ENCODE measurements at places on chromosomes 11 and 22. TPM values are rescaled to one million over a fixed set of nuclear protein-coding genes. Genes with fewer than 3 reads are reported as not detected.

KCNQ1 gene
- 39.6 TPM for total RNA-seq

SHANK3 gene
- 18.2 TPM for total RNA-seq

NCR3LG1 gene
- 1.6 TPM for total RNA-seq

DNA sequence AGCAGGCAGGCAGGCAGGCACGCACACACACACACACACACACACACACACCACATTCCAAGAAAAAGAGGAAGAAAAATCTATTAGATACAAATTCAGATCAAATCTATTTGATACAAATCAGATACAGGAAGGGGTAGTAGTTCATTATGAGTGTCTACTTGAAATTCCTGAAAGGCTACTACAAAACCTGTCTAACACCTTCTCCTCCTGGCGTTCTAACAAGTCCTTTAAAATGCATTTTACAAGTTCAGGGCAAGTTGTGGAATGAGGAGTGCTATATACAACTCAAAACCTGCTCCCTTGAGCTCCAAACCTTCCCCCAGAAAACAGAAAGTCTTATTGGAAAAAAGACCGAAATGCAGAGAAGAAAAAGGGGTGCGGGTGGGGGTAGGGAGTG lies 476 bp downstream of the ARHGAP32 start:
- H3K4me1 ChIP-seq, result no peaks in the 10 kb centered on the region
- no peak for DNase-seq
- no peaks in the 10 kb centered on the region for H3K27me3 ChIP-seq

DNA sequence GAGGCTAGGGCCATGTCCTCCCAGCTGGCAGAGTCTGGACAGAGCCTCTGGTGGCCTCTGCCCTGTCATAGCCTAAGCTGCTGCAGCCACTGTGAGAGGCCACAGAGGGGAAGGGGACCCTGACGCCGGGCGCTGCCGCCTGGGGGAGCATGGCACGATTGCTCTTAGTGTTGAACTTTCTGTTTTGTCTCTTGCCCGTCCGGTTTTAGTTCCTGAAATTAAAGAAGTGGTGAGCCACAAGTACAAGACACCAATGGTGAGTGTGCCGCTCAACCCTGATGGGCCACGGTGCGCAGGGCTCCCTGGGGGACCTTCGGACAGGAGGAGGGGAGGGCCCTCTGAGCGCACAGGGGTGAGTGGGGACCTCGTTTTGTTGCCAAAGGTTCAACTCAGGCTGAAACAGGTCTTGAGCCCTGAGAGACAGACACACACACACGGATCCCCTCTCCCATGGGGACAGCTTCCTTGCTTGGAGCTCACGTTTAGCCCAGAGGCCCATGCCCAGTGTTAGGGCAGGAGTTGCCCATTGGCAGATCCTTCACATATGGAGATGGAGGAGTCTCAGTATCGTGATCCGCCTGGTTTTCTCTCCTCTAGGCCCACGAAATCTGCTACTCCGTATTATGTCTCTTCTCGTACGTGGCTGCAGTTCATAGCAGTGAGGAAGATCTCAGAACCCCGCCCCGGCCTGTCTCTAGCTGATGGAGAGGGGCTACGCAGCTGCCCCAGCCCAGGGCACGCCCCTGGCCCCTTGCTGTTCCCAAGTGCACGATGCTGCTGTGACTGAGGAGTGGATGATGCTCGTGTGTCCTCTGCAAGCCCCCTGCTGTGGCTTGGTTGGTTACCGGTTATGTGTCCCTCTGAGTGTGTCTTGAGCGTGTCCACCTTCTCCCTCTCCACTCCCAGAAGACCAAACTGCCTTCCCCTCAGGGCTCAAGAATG lies 23.8 kb downstream of the MYBPC3 start:
- peak; percentile 35 for DNase-seq
- H3K36me3 ChIP-seq, result peaks cover 76% of the 10 kb centered on the region
- H3K27ac ChIP-seq, result peak overlapping the region; percentile 75

DNA sequence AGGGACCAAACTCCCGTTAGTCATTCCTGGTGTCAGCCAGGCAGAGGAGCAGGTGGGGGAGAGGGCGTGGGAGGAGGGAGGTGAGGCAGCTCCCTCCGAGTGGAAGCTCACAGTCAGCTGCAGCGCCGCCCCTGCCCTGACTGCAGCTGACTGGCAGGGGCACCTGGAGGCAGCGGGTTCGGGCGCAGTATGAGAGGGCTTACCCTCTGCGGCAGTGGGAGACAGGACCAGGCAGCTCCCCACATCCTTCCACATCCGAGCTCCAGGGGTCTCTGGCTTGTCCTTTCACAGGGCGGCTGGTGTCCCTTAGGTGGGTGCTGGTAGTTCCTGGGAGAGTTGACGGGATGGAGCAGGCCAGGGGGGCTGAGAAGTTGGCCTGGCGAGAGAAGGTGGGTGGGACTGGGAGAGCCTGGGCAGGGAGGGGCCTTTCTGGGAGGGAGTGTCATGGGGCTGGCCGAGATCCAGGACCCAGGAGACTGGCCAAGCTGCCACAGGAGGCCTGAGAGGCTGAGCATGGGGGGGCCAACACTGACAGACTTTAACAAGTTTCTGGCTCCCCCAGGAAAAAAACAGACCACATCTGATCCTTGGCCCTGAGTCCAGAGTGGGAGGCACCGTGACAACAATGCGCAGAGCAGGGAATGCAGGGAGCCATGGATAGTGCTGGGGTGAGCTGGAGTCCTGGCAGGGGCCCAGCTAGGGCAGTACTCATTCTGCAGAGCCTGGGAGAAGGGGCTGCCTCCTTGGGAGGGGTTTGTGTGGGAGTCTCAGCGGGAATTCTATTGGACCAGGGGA lies 4.9 kb downstream of the ADORA2A start:
- H3K4me3 ChIP-seq, result no peak overlapping the region
- H3K4me1 ChIP-seq, result peaks cover 6% of the 10 kb centered on the region
- H3K36me3 ChIP-seq, result no peaks in the 10 kb centered on the region
- no peaks in the 10 kb centered on the region for H3K27me3 ChIP-seq

GRCh38 chr22:42401535-42402334 lies 30.5 kb downstream of the NFAM1 start:
- DNase-seq, result no peak
- no peaks in the 10 kb centered on the region for H3K36me3 ChIP-seq
- H3K27ac ChIP-seq, result no peak overlapping the region
- no peaks in the 10 kb centered on the region for H3K27me3 ChIP-seq
- H3K4me1 ChIP-seq, result peaks cover 4% of the 10 kb centered on the region

DNA sequence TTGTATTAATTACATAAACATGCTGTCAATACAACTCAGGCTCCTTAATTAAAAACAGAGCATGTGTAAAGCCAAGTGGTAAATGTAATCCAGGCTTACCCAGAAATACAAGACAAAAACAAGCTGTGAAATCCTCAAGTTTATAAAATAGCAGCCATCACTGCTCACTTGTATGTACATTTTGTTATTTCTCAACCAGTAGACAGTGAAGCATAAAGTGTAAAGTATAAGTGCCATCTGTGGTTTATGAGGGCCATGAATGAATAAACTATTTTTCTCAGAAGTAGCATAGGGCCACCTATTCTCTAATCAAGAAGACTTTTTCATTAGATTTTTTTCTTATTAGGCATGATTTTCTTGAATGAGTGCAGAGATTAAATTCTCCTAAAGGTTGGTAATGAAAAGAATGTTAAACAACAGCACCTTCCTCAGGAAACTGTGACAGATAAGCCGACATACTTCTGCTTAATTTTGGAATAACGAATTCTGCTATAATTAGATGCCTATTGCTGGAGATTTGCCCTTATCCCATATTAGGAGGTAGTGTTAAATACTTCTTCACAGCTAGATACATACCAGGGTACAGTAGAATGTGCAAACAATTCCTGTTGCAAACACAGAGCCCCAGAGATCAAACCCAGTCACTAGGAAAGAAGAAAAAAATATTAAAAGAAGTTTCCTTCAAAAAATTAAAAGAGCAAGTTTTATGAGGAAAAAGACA lies 13.0 kb downstream of the SLC5A12 start:
- DNase-seq, result no peak
- H3K27ac ChIP-seq, result no peak overlapping the region
- H3K27me3 ChIP-seq, result no peaks in the 10 kb centered on the region
- H3K36me3 ChIP-seq, result no peaks in the 10 kb centered on the region
- H3K4me3 ChIP-seq, result no peak overlapping the region

DNA sequence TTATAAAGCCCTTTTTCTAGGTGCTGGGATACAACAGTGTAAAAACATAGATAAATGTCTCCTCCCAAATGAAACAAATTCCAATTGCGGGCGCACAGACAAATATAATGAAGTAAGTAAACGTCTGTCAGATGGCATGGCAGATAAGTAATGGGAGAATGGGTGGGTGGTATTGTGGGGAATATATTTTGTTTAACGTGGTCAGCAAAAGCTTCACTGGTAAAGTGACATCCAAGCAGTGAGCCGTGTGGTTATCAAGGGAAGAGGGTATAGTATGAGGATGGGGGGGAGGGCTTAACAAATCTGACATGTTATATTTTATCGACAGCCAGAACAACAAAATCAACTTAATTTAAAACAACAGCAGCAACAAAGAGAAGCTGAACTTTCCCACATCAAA lies 1.2 kb downstream of the SVIP start:
- H3K27ac ChIP-seq, result no peak overlapping the region
- H3K4me1 ChIP-seq, result no peaks in the 10 kb centered on the region
- no peaks in the 10 kb centered on the region for H3K36me3 ChIP-seq
- H3K27me3 ChIP-seq, result no peaks in the 10 kb centered on the region

- peaks cover 25% of the 10 kb centered on the region for H3K27me3 ChIP-seq
- no peak for DNase-seq
- H3K4me1 ChIP-seq, result no peaks in the 10 kb centered on the region
- H3K36me3 ChIP-seq, result no peaks in the 10 kb centered on the region
- no peak overlapping the region for H3K4me3 ChIP-seq
Measured at GRCh38 chr22:48097723-48098122, 1335.3 kb downstream of the TBC1D22A start.

DNA sequence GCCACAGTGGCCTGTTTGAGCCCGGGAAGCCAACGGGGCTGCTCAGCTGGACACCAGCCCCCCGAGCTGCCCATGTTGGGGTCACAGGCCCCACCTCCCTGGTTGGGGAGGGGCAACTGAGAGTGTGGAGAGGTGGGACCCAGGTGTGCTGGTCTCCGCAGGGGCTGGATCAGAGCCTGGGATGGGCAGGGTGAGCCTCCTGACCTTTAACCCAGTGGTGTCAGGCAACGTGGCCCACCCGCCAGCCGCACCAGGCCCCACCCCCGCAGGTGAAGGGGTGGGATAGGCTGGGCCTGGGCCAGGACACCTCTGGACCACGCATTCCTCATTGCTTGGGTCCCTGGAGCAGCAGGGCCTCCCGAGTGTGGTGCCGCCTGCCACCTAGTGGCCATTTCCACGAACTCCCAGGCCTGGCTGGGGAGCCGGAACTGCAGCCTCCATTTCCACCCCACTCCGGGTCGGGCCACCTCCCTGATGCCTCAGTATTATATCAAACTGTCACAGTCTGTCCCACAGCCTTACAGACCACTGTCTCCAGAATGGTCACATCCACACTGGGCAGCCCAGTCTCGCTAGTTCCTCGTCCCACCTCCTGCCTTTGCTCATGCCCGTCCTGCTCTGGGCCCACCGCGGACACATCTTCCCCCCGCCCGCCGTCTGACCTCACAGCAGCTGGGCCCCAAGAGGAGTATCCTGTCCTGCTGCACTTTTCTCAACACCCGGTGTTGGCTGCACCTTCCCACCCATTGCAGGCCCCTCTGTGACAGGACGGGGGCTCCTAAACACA lies 13.3 kb upstream of the PPP6R3 start:
- H3K27me3 ChIP-seq, result no peaks in the 10 kb centered on the region
- H3K4me3 ChIP-seq, result no peak overlapping the region
- peaks cover 3% of the 10 kb centered on the region for H3K4me1 ChIP-seq
- peak; percentile 89 for DNase-seq
- peaks cover 41% of the 10 kb centered on the region for H3K36me3 ChIP-seq

- H3K36me3 ChIP-seq, result no peaks in the 10 kb centered on the region
- no peaks in the 10 kb centered on the region for H3K4me1 ChIP-seq
- no peak overlapping the region for H3K27ac ChIP-seq
- no peaks in the 10 kb centered on the region for H3K27me3 ChIP-seq
- H3K4me3 ChIP-seq, result no peak overlapping the region
- no peak for DNase-seq
Measured at GRCh38 chr11:22733475-22734248, 67.3 kb downstream of the GAS2 start.

DNA sequence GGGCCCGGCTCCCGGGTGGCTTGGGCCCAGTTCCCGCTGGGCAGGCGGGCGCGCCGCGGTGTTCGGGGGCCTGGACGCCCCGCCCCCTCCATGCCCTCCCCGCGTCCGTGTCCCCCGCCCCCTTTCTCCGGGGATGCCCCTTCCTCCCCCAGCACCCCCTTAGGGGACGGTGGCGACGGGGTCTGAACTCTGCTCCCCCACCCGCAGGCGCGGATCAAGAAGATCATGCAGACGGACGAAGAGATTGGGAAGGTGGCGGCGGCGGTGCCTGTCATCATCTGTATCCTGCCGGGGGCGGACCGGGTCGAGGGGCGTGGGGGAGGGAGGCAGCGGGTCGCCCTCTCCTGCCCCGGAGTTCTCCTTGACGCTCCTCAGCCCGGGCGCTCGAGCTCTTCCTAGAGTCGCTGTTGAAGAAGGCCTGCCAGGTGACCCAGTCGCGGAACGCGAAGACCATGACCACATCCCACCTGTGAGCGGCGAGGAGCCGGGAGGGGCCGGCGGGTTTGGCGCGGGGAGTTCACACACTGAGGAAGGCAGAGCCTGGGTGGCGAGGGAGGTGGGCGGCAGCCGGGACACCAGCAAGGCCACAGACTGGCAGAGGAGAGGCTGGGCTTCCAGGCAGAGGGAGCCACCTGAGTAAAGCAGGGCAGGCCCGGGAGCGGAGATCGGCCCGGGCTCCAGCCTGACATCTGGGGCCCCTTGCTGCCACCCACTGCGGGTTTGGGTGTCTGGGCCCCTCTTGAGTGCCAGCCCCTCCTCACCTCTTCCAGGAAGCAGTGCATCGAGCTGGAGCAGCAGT lies 546 bp downstream of the DRAP1 start:
- no peaks in the 10 kb centered on the region for H3K36me3 ChIP-seq
- no peak for DNase-seq
- peaks cover 43% of the 10 kb centered on the region for H3K4me1 ChIP-seq
- H3K27ac ChIP-seq, result peak overlapping the region; percentile 92
- H3K4me3 ChIP-seq, result peak overlapping the region; percentile 94

GRCh38 chr11:83778596-83778995 lies 492.4 kb upstream of the CCDC90B start:
- DNase-seq, result no peak
- no peak overlapping the region for H3K4me3 ChIP-seq
- no peaks in the 10 kb centered on the region for H3K27me3 ChIP-seq
- H3K4me1 ChIP-seq, result no peaks in the 10 kb centered on the region
- no peak overlapping the region for H3K27ac ChIP-seq

- H3K27ac ChIP-seq, result no peak overlapping the region
- DNase-seq, result peak; percentile 87
- peaks cover 29% of the 10 kb centered on the region for H3K4me1 ChIP-seq
- H3K4me3 ChIP-seq, result no peak overlapping the region
- peaks cover 7% of the 10 kb centered on the region for H3K36me3 ChIP-seq
- no peaks in the 10 kb centered on the region for H3K27me3 ChIP-seq
Measured at GRCh38 chr11:69670158-69670845, 4.9 kb downstream of the LTO1 start.

- DNase-seq, result peak; percentile 59
- H3K4me1 ChIP-seq, result no peaks in the 10 kb centered on the region
- no peaks in the 10 kb centered on the region for H3K36me3 ChIP-seq
- H3K4me3 ChIP-seq, result no peak within 1 kb of the TSS
Measured at GRCh38 chr11:3231851-3232744, at the start of gene MRGPRE. MRGPRE (minus strand) TSS chr11:3232417; CDS start chr11:3228799, 3,618 bp downstream.

GRCh38 chr11:117903505-117904382 lies 25.5 kb downstream of the TMPRSS13 start:
- H3K27ac ChIP-seq, result no peak overlapping the region
- no peaks in the 10 kb centered on the region for H3K4me1 ChIP-seq

GRCh38 chr11:44597358-44598012 lies 32.0 kb downstream of the CD82 start:
- H3K27ac ChIP-seq, result peak overlapping the region; percentile 79
- H3K27me3 ChIP-seq, result no peaks in the 10 kb centered on the region
- no peak for DNase-seq
- H3K4me1 ChIP-seq, result peaks cover 68% of the 10 kb centered on the region
- H3K36me3 ChIP-seq, result no peaks in the 10 kb centered on the region
- H3K4me3 ChIP-seq, result no peak overlapping the region

Measured in heart left ventricle (tissue), 16 donors.